A549 treated with CpdA at 1 μM for 4 hours (cell line): ENCODE measurements at places on chromosomes 5 and 9. TPM values are rescaled to one million over a fixed set of nuclear protein-coding genes. Genes with fewer than 3 reads are reported as not detected.

Gene MRNIP
- total RNA-seq, result 12.8 to 23.9 TPM (median 20.0 TPM) in 5 replicates

Gene FSD1L
- total RNA-seq, result 2.9 to 4.2 TPM (median 3.9 TPM) in 5 replicates

Gene C5
- total RNA-seq, result 10.4 to 13.9 TPM (median 12.5 TPM) in 5 replicates

Gene ADAMTS6
- total RNA-seq, result 0.03 to 0.12 TPM (median 0.08 TPM) in 4 of 5 replicates, not detected in the other

Gene PDGFRB
- total RNA-seq, result 0.08 to 0.34 TPM (median 0.18 TPM) in 5 replicates

Gene PCDHGA10
- 0.01 TPM in 1 of 5 replicates, not detected in the others for total RNA-seq

Gene DIPK1B
- total RNA-seq, result 6.4 to 10.5 TPM (median 7.9 TPM) in 5 replicates

Gene LECT2
- not detected in 5 replicates for total RNA-seq

Gene NR2F1
- total RNA-seq, result 3.8 to 6.6 TPM (median 5.0 TPM) in 5 replicates

Gene MLANA
- not detected in 5 replicates for total RNA-seq

Gene GAS1
- total RNA-seq, result 0.05 to 0.13 TPM (median 0.10 TPM) in 5 replicates

Gene GARIN3
- not detected in 5 replicates for total RNA-seq

Gene TSSK1B
- total RNA-seq, result not detected in 5 replicates

Gene OR1B1
- total RNA-seq, result not detected in 5 replicates

Gene MRPL41
- total RNA-seq, result 45.9 to 90.8 TPM (median 83.7 TPM) in 5 replicates

Gene SPRY4
- total RNA-seq, result 5.6 to 7.1 TPM (median 6.6 TPM) in 5 replicates

Gene LCN1
- not detected in 5 replicates for total RNA-seq

Gene ECSCR
- total RNA-seq, result not detected in 5 replicates

Gene CLIC3
- total RNA-seq, result 1.7 to 4.0 TPM (median 3.5 TPM) in 5 replicates

Gene RABEPK
- total RNA-seq, result 35.9 to 47.2 TPM (median 47.1 TPM) in 5 replicates

Gene ANKRD20A1
- 0.28 to 1.9 TPM (median 0.84 TPM) in 5 replicates for total RNA-seq

Gene BTNL8
- not detected in 5 replicates for total RNA-seq

Gene PCDHA7
- 0.08 to 0.22 TPM (median 0.13 TPM) in 5 replicates for total RNA-seq

Gene OBP2B
- total RNA-seq, result not detected in 5 replicates

Gene UCK1
- 18.4 to 25.5 TPM (median 22.3 TPM) in 5 replicates for total RNA-seq

Gene PCDHGB3
- 0.15 to 0.35 TPM (median 0.20 TPM) in 5 replicates for total RNA-seq

Gene CDC37L1
- total RNA-seq, result 10.6 to 15.8 TPM (median 13.5 TPM) in 5 replicates

Gene ITGA2
- total RNA-seq, result 22.6 to 36.8 TPM (median 31.8 TPM) in 5 replicates

Gene SIMC1
- 10.7 to 16.0 TPM (median 15.0 TPM) in 5 replicates for total RNA-seq

Gene BARX1
- total RNA-seq, result 7.1 to 12.5 TPM (median 11.0 TPM) in 5 replicates

Gene AK1
- total RNA-seq, result 43.4 to 83.0 TPM (median 68.3 TPM) in 5 replicates

Gene IFNA5
- not detected in 5 replicates for total RNA-seq

Gene IFNB1
- total RNA-seq, result not detected in 5 replicates

Gene FGF1
- 0.13 to 1.3 TPM (median 0.32 TPM) in 5 replicates for total RNA-seq

Gene PCAT7
- total RNA-seq, result 0.71 to 1.1 TPM (median 0.80 TPM) in 5 replicates

Gene KCNT1
- not detected in 5 replicates for total RNA-seq
